ENCODE measurements at places on chromosomes 6 and 20.

DNA sequence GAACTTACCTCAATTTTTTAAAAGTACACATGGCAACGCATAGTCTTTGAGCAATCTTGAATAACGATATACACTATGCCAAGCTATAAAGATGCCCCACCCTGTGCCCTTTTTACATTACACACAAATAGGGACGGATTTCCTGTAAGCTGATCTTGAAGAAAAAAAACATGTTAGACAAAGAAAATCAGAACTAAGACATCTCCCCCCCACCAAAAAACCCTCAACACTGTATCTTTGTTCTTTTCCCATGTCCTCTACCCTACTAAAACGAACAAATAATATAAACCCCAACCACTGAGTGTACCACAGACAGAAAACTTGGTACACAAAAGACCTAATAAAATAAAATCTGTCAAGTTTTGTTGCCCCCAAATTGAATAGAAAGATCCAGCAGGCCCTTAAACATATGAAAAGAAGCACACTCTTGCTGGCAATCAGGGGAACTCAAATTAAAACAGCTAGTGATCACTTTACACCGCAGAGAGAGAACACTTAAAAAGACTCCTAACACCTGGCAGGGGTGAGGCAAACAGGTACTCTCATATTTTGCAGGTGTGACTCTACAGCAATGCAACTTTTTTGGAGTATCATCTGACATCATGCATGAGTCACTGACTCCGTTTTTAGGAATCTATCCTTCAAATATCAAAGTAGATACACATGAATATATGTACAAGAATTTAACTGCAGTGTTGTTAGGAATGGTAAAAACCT is 29.6 kb downstream of the BACH2 start:
- no peak for DNase-seq

- no peak for DNase-seq
These were observed 39.7 kb upstream of the CARMIL1 start for GRCh38 chr6:25239498-25239897.

GRCh38 chr6:46927066-46927465 is 5.3 kb upstream of the ADGRF5 start:
- DNase-seq: no peak

- no peak for DNase-seq
These were observed 100.1 kb upstream of the RGS17 start for GRCh38 chr6:153231048-153231646.

GRCh38 chr6:26457264-26457805 is 420 bp upstream of the BTN2A1 start:
- DNase-seq: no peak

GRCh38 chr6:40988634-40989033 is 50.4 kb downstream of the UNC5CL start:
- no peak for DNase-seq

DNA sequence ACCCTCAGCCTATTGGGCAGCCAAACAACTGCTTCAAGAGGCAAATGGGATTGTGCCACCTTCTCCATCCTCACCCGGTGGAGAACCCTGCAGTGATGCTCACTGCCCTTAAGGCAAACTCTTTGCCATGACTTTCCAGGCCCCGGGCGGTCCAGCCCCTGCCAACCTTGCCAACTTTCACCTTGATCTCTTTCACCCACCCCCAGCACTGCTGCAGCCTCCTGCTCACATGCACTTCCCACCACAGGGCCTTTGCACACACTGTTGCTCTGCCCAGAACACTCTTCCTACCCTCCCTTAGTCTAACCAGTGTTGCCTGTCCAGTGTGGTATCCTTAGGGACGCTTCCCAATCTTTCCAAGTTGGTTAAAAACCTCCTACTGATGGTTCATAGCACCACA is 221.1 kb downstream of the EYA2 start:
- DNase-seq: no peak

DNA sequence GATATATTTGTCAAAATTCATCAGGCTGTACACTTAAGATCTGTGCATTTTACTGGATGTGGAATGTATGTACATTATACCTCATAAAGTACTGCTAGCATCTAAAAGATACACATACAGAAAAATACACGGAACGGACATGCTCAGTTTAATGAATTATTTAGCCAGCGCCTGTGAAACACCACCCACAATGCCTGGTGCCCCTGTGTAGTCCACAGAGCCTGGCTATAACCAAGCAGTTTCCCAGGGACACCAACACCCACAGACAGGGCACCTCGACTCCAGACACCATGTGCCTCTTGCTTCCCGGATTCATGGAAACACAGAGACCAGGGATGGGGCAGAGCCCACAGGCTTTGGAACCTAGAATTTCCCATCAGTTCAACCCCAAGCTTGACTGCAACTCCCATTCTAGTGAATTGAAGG is 17.4 kb upstream of the ARMC12 start:
- no peak for DNase-seq

- DNase-seq: no peak
These were observed 141.2 kb downstream of the BMP2 start for GRCh38 chr20:6908673-6909072.

DNA sequence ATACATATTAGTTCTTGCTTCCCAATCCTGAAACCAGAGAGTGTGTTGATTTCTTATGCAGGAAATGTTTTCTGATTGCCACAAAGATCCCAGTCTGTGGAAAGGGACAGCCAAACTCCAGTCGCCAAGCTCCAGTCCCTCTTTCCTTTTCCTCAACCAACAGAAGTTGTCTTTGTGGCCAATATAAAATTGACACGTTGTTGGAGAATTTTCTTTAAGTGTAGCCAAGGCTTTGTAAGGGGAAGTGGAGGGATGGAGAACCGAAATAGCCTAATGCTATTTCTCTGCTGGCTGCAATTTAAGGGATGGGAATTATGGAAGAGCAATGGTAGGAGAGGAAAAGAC is 5.4 kb downstream of the ADGRB3 start:
- DNase-seq: no peak

DNA sequence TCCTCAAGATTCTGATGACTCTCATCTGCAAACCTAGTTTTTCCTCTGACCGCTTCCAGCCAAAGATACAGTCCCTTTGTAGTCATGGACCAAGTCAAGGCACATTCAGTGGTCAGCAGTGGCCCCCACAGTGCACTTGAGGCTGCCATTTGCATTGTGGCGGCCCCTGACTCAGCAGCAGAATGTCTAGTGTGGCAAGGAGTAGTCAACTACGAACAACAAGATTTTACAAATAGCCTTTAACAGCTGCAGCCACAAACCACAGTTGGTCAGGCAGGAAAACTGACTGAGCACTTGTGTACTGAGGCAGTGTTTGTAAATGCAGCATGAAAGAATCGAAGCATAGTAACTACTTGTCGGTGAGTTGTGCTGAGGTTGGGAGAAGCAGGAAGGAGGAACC is 49.6 kb downstream of the SLC2A12 start:
- DNase-seq: no peak

DNA sequence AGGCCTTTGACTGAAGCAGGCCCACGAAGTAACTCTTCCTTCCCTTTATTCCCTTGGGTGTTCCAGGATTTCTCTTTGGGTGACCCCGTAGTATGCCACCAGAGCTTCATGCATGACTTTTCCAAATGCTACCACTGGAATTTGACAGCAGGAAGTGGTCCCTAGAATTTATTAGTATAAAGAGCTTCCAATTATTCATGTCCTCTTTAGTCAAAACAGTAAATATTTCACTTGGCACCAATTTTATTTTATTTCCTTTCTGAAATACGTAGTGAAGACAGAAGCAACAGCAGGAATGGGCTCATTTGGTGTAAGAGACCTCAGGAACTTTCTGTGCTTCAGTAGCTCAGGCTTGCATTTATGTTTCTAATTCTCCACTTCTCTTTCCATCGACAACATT is 151.3 kb downstream of the LCA5 start:
- DNase-seq: no peak

DNA sequence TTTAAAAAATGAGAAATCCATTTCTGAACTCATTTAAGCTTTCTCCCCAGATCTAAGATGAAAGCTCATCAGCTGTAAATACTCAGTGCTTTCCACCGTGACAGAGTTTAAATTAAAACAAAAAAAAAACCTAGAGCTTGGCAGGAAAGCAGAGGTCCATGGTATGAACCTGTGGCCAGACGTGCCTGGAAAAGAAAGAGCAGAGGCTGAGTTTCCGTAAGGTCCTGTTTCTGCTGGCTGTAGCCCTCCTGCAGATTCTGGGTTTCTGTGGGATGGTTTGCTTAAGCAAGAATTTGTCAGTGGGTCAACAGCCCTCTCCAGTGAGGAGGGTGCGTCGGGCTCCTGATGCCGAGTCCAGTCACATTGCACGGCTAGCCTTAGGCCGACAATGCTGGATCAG is 383.2 kb downstream of the SAMD5 start:
- no peak for DNase-seq

GRCh38 chr6:46054516-46054915 is 38.9 kb upstream of the CLIC5 start:
- no peak for DNase-seq

GRCh38 chr6:166443166-166443565 is 60.4 kb upstream of the MPC1 start:
- DNase-seq: no peak

DNA sequence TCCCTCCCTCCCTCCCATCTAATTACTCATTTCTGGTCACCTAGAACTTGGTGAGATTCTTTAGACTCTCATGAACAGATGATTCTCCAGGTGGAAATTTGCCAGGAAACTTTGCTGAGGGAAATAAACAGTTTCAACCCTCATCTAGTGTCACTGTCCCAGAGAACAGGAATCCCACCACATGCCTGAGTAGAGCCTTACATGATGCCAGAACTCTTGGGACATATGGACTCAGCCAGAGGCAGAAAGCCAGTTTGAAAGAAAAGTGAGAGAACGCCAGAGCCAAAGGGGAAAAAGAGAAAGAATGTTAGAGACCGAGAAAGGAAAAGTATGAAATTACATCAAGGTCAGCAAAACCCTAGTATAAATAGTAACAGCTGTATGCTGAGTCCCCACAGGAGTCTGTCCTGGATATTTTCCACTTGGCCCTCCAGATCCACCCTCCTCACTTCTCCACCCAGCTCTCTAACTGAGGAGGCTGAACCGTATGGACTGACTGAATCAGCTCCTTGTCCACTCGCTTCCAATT is 127.5 kb upstream of the COL21A1 start:
- no peak for DNase-seq
